ENCODE measurements at places on chromosomes 1 and 21. TPM values are rescaled to one million over a fixed set of nuclear protein-coding genes. Genes with fewer than 3 reads are reported as not detected.
A peak's percentile ranks its signal among the peaks of the same experiment; 100 is the strongest.

GRCh38 chr1:166915042-166915441 lies 39.0 kb upstream of the TADA1 start:
- no peaks in the 10 kb centered on the region for H3K36me3 ChIP-seq
- H3K27ac ChIP-seq: no peak overlapping the region
- no peak overlapping the region for H3K4me3 ChIP-seq
- no peak for DNase-seq

DNA sequence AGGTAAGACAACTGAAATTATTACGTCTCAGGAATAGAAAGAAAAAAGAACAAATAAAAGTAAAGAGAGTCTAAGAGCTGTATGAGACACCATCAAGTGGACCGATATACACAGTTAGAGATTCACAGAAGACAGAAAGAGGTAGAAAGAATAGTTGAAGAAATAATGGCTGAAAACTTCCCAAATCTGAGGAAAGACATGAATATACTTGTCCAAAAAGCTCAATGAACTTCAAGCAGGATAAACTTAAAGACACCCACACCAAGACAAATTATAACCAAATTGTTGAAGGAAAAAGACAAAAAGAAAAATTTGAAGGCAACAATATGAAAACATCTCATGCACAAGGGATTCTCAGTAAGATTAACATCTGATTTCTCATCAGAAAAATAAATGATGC lies 19.6 kb upstream of the WNT3A start:
- no peaks in the 10 kb centered on the region for H3K4me1 ChIP-seq
- H3K4me3 ChIP-seq: no peak overlapping the region
- no peaks in the 10 kb centered on the region for H3K36me3 ChIP-seq
- no peak overlapping the region for H3K27ac ChIP-seq
- no peak for DNase-seq

The SLC16A4 gene
- total RNA-seq: 0.86 TPM

- no peaks in the 10 kb centered on the region for H3K27me3 ChIP-seq
- H3K4me1 ChIP-seq: peaks cover 3% of the 10 kb centered on the region
- no peak overlapping the region for H3K4me3 ChIP-seq
- H3K36me3 ChIP-seq: no peaks in the 10 kb centered on the region
- no peak overlapping the region for H3K27ac ChIP-seq
Measured at GRCh38 chr1:235938709-235939479, 72.2 kb upstream of the LYST start.

DNA sequence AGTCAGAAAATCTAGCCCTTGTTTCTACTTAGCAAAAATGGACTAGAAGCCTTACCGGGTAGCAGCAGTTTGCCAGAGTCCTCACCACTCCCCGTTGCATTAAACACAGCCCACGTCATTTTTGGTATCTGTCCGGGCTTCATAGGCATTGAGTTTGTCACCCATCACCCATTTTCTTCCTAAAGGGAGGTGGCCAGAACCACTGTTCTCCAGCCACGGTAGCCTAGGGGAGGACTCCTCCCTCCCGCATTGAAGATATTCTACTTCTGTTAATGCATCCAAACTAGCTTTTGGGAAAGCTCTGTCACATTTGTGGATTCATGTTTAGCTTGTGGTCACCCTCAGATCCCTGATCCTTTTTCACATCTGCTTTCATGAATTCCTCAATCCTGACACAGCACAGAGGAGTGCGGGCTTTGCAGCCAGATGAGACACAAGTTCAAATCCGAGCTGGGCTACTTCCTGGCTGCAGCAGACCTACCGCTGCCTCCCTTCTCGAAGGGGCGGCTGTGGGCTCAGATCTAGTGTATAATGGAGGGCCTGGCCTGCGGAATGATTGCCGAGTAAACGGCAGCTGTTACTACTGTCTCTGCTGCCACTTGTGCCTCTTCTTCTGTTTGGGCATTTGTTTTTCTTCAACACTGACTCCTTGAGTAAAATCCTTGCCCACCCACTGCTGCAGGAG lies 63.2 kb upstream of the EFHD2 start:
- no peaks in the 10 kb centered on the region for H3K36me3 ChIP-seq
- H3K27me3 ChIP-seq: no peaks in the 10 kb centered on the region
- H3K4me1 ChIP-seq: no peaks in the 10 kb centered on the region

GRCh38 chr1:211215577-211215976 lies 43.6 kb upstream of the RCOR3 start:
- no peaks in the 10 kb centered on the region for H3K27me3 ChIP-seq
- DNase-seq: no peak
- no peaks in the 10 kb centered on the region for H3K4me1 ChIP-seq
- no peak overlapping the region for H3K4me3 ChIP-seq
- H3K27ac ChIP-seq: no peak overlapping the region

DNA sequence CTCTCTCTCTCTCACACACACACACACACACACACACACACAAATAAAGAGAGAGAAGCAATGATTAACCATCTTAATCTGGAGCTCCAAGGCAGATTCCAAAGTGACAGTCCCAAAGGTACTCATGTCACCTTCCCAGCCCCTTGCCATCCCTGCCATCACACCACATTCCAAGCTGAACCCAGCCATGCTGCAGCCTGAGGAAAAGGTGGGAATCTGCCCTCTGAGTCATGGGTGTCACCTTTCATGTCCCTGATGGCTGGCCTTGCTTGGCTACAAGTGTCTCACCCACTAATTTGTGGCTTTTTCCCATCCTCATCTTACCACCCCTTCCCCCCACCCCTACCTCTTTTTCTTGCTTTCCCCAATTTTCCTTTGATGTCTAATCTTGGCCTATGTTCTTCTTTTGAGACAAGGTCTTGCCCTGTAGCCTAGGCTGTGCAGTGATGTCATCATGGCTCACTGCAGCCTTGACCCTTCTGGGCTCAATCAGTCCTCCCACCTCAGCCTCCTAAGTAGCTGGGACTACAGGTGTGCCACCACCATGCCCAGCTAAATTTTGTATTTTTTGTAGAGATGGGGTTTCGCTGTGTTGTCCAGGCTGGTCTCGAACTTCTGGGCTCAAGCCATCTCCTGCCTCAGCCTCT lies 3.2 kb downstream of the ANXA9 start:
- no peaks in the 10 kb centered on the region for H3K27me3 ChIP-seq
- no peak overlapping the region for H3K27ac ChIP-seq

The TCEA3 gene
- total RNA-seq: 4.0 TPM

GRCh38 chr1:9179463-9180110 lies 50.7 kb upstream of the GPR157 start:
- no peaks in the 10 kb centered on the region for H3K4me1 ChIP-seq
- H3K27ac ChIP-seq: no peak overlapping the region
- peak overlapping the region; percentile 92 for H3K4me3 ChIP-seq
- peaks cover 27% of the 10 kb centered on the region for H3K27me3 ChIP-seq

DNA sequence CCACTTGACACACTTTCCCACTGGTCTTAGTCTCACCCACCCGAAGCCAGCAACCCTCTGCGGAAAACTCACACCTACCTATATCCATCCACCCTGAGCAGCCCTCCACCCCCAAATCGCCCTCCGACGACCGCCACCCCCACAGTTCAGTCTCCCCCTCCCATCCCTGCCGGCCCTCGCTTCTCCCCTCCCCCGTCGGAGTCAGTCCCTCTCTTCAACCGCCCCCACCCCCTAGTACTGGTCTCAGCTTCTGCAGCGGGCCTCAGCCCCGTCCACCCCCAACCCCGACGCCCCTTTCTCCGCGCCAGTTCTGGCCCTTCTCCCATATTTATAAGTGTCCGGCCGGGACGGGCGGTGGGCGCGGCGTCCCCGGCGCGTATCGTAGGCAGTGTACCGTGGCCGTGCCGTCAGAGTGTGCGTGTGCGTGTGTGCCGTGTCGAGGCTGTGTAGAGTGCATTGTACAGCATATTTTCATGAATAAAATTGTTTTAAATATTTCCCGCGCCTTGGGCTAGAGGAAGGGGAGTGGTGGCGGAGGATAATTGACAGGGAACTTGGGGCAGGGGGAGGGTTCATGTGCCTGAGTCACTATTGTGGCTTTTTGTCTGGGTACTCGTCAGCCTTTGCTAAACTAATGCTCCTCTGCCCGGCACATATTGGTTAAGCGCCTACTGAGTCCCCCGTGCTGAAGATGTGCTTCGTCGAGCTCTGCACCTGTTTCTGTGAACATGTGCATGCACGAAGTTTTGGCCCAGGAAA lies 22.0 kb downstream of the FOXO6 start:
- no peaks in the 10 kb centered on the region for H3K36me3 ChIP-seq
- peak overlapping the region; percentile 24 for H3K4me3 ChIP-seq
- H3K27me3 ChIP-seq: peaks cover 74% of the 10 kb centered on the region

DNA sequence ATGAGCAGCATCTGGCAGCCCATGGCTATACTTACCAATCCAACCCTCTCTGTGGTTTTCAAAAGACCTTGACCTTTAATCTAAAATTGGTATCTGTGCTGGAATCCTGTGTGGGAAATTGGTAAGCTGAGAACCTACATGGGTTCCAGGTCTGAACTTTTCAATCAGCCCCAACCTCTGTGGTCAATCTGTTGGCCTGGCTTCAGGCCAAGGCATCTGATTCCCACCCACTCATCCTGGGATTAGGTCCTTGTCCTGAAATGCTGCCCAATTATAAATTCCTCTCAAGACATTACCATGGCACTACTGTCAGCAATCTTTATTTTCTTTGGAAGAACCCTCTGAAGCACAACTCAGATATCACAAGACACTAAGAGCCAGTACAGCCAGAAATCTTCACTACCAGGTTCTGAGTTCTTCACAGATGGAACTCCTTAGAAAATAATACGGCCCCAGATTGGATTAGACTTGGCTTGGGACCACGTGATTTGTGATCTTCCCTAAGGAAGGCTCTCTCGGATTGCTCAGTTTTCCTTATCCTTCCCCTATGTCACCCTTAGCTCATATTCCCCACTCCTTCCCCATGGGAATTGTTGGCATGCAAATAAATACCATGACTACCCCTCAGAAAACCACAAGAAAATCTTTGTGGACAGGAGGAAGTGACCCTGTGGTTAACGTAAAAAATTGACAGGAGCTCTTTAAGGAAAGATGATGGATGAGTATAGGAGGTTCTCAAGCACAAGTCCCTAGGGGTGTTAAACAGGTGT lies 207.9 kb upstream of the ST6GALNAC5 start:
- H3K4me3 ChIP-seq: no peak overlapping the region
- H3K4me1 ChIP-seq: no peaks in the 10 kb centered on the region
- H3K27ac ChIP-seq: no peak overlapping the region
- H3K27me3 ChIP-seq: no peaks in the 10 kb centered on the region
- DNase-seq: no peak

DNA sequence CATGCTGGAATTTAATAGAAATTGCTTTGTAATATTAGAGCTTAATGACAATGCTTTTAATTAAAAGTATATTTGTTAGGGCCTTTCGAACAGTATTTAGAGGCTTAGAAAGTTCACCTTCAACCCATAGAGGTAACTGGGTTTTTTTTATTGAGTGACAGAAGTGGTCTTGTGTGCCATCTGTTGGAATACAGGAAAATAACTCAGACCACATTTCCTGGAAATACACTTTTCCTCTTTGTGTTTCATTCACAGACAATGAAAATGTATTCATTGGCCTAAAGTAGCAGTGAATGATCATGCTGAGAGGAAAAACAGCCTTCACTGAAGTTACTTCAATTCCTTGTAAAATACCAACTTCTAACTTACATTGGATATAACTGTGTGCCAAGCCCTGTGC lies 83.6 kb upstream of the L1TD1 start:
- H3K27me3 ChIP-seq: no peaks in the 10 kb centered on the region
- H3K36me3 ChIP-seq: no peaks in the 10 kb centered on the region
- no peak overlapping the region for H3K27ac ChIP-seq

- no peak overlapping the region for H3K27ac ChIP-seq
- H3K36me3 ChIP-seq: no peaks in the 10 kb centered on the region
- DNase-seq: peak; percentile 92
- H3K4me1 ChIP-seq: peaks cover 19% of the 10 kb centered on the region
- H3K4me3 ChIP-seq: peak overlapping the region; percentile 50
Measured at GRCh38 chr1:10530281-10530740, 55.6 kb downstream of the PEX14 start.

Measured in endodermal cell (in vitro differentiated cells).